A673 (cell line): ENCODE measurements at places on chromosomes 7 and 10. TPM values are rescaled to one million over a fixed set of nuclear protein-coding genes. Genes with fewer than 3 reads are reported as not detected.

The OAT gene
- total RNA-seq = 25.2 and 26.9 TPM in 2 replicates

DNA sequence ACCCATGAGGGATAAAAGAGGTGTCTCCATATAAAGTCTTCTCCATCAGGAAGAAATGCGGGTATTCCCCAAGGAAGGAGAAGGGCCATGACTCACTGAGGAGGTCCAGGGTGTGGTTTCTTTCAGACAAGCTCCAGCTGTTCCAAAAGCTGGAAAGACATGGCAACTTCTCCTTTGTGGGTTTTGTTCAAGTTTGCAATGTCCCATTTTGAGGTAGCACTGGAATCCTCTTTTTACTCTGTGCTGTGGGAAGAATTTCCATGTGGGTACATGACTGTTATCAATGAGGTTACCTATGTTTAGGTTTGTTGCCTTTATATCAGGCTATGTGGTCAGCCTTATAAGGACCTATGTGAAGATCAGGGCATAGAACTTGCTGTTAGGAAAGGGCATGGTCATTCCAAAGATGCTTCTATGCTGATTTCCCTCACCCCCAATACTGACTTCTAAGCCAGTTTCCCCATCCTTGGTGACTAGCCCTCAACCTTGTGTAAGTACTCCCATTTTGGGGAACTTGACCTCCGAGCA, 697.5 kb downstream of the INHBA start:
- no peak for DNase-seq

GRCh38 chr7:30869794-30870611, 41.6 kb upstream of the AQP1 start:
- DNase-seq = peak; percentile 39

The GHRHR gene
- total RNA-seq = not detected in 2 replicates

The PIP gene
- not detected in 2 replicates for total RNA-seq

DNA sequence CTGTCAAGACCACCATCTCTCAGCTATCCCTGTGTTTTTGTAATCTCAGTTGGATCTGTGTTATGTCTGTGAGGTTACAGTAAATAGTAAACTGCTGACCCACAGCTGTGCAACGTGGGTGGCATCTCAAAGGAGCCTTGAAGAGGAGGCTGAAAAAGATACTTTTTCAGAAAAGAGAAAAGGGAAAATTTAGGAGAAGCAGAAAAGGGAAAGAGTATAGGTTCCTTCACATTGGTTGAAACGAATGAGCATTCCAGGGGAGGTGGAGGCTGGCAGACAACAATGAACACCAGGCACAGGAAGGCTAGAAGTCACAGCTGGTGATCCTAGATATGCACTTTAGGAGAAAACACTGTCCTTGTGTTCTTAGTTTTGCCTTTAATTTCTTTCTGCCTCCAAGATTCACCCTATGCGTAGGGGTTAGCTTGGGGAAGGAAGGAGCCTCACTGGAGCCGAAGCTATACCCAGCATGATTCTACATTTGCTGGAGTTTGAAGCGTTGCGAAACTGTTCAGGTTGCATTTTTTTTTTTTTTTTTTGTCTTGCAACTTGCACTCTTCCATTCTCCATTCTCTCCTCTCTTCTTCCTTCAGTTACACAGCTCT, 18.3 kb downstream of the CPED1 start:
- no peak for DNase-seq

DNA sequence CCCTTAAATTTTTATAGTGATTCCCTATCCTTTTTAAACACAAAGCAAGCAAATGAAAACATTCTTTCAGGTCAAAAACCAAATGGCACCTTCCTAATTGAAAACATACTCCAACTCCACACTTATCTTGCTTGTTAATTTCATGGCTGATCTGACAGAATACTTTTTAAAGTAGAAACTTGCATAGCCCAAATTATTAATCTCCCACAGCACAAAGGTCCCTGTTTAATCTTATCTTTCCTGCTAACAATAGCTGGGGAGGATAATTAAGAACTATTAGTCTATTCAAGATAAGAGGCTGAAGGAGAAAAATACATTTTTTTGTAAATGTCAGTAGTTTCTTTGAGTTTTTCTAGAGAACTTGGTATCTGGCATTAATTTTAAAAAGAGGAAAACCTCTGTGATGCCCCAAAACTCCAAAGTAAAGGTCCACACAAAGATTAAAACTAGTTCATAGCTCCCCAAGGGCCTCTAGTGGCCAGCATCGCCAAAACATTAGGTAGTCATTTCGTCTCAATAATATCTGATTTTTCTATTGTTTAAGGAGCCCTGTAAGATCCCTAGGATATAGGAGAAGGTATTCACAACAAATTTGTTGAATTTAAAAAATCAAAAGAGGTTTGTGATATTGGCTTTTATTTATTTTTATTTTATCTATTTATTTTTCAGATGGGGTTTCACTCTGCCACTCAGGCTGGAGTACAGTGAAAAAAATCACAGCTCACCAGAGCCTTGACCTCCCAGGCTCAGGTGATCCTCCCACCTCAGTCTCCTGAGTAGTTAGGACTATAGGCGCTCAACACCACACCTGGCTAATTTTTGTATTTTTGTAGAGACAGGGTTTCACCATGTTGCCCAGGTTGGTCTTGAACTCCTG, 14.7 kb downstream of the CDNF start:
- peak; percentile 60 for DNase-seq

- DNase-seq = peak; percentile 60
Observed at GRCh38 chr7:26198133-26198780, 2.3 kb downstream of the HNRNPA2B1 start.

The SLC13A4 gene
- total RNA-seq = not detected in 2 replicates

DNA sequence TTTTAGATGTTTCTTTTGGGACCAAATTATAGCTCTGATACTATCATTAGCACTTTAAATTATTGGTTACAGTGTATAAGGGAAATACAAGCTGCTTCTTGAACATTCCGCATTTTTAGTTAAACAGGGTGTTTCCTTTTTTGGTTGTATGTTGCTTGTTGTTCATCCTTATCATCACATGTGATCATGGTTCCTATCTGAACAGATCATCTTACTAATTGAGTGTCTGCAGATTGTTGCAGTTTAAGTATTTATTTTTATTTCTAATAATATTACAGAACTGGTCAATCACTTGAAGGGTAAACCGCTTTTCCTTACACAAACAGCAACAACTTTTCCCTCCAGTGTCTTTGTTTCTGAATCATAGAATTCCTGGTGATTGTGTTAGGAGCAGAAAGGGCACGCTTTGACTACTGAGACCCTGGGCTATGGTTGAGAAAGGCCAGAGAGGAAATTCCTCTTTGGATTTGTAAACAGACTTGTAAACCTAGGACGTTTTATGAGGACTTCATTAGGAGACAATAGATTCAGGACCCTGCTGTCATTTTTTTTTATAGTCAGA, 37.2 kb downstream of the CHN2 start:
- no peak for DNase-seq

- DNase-seq = no peak
Observed at GRCh38 chr7:36154255-36155212, 1.5 kb downstream of the EEPD1 start.

GRCh38 chr10:101624526-101625102, 36.5 kb downstream of the DPCD start:
- DNase-seq = no peak
